CD4-positive, CD25-positive, alpha-beta regulatory T cell (primary cell): ENCODE measurements at places on chromosomes 7 and 10. TPM values are rescaled to one million over a fixed set of nuclear protein-coding genes. Genes with fewer than 3 reads are reported as not detected.

DNA sequence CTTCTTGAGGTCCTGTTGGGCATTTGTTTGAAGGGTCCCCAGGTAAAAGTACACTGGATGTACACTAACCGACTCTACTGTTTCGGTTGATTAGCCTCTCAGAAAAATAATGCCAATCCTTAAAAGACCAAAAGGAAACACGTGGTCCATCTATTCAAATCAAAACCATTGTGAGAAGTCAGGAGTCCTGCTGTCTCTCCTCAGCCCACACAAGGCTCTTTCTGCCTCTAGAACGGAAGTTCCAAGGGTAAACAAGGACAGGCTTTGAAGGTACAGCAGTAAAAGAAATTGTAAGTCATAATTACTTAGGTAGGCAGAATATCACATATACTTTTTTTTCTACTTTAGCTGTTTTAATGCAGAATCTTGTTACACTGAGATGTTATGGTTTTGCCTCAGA is 71.7 kb upstream of the TPK1 start:
- DNase-seq = peak; percentile 11

GRCh38 chr7:73894733-73895551 is 34.0 kb downstream of the TMEM270 start:
- no peak for DNase-seq

GRCh38 chr7:124781418-124781817 is 15.8 kb upstream of the GPR37 start:
- DNase-seq = no peak

RBM20 gene
- not detected for polyA plus RNA-seq

GRCh38 chr7:41730161-41730560 is 27.3 kb upstream of the INHBA start:
- no peak for DNase-seq

DNA sequence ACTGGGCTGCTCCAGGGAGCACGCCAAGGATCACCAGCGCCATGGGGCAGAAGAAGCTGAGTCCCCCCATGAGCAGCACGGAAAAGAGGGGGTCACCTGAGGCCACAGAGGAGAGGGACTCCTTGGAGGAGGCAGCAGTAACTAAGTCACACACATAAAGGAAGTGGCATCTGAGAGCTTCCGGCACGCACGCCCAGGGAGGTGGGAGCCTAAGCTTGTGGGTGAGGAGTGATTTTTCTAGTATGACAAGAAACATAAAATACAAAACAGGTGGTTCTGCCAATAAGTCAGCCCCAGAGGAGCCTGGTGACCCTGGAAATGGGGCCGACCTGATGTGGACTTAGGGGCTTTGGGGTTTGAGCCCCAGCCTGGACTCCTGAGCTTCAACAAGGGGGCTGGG is 60.8 kb downstream of the CARD11 start:
- peak; percentile 54 for DNase-seq

DNA sequence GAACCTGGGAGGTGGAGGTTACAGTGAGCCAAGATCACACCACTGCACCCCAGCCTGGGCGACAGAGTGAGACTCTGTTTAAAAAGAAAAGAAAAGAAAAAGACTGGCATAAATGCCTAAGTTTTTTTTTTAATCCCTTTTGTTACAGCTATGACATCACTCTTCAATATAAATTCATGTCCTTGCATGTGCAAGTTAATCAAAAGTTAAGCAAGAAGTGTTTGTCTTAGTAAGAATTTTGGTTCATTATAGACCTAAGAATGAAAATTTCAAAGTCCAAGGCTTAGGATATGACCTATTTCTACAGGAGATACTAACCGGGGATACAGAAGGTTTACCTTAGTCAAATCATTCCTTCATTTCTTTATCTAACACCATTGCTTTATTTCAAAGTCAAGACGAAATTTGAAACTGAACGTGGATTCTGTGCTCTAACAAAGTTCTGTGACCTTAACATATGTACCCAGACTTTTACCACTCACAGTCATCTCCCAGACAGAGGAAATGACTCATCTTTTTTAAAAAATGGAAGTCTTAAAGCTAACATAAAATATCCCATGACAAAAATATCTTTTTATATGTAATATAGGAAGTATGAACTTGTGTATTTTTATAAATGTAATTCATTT is 29.3 kb upstream of the ITGB8 start:
- DNase-seq = no peak

DNA sequence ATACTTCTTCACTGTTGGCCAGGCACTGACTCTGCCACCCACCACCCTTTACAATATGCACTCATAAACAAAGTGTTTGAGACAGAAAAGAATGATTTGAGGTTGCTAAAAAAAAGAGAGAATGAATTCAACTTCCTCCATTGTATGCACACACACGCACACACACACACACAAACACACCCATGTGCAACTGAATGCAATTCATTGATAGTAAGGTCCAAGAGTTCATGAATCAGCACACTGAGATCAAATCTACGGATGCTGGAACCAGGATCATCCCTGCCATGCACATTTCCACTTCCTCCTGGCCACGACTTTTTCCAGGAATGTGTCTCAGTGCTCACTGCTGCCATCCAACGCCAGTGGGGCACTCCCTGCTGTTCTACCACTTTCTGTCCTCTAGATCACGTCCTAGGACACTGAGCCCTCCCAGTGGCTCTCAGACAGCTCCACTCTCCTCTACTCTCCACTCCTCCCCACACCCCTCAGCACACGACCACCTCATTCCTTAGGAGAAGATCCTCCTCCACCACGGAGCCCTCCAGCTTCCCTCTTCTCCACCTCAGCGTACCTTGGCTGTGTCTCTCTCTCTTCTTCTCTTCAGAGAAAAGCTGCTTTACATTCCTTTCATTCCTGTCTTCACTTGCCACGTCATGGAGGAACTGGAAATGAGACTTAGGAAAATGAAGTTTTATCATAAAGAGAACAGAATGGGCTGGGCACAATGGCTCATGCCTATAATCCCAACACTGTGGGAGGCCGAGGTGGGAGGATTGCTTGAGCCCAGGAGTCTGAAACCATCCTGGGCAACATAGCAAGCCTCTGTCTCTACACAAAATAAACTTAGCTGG is 12.0 kb upstream of the TMEM213 start:
- DNase-seq = no peak

VPS37D gene
- polyA plus RNA-seq = 0.29 TPM

DNA sequence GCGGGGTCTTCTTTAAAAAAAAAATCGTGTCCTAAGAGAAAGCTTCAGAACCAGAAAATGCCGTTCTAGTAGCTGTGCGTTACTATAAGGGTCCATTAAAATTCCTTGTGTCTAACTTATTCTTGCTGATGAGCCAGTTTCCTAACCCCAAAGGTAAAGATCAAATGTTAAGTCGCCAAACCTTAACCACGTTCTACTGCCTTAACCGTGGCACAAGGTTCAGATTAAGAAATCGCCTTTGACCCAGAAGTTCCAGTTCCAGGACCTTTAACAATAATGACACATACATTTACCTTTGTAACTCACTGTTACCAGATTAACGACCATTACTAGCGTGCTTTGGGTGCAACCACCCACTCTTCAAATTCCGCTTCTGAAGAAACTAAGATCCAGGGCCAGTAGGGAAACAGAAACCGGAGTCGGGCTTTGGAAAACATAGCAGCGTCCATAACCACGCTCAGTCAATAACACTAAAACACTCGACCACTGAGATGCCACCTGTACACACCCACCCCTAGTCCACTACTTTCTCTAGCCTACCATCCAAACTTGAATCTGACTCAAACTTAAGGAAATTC is 620 bp downstream of the BET1 start:
- DNase-seq = no peak

ADIRF gene
- polyA plus RNA-seq = 0.42 TPM

ERVW-1 gene
- not detected for polyA plus RNA-seq

GPR37 gene
- not detected for polyA plus RNA-seq

GRCh38 chr7:37318541-37318940 is 130.1 kb downstream of the ELMO1 start:
- DNase-seq = no peak

DNA sequence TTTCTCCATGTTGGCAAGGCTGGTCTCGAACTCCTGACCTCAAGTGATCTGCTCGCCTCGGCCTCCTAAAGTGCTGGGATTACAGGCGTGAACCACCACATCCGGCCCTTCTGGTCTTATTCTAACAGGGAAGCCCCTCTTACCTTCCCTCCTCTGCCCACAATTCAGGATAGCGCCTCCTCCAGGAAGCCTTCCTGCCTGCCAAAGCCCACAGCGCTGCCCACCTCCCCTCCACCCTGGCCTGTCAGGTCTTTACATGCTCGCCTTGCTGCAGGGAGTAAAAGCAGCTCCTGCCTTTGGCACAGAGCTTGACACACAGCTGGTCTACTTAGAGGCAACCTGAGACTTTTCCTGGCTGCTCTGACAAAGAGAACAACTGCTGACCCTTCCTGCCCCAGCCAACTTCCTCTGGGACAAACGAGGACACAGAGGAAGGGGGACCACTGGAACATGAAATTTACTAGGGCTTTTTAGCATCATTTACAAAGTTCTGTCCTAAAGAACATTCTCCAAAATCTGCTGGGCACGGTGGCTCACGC is 13.2 kb downstream of the MLXIPL start:
- DNase-seq = no peak

STAG3 gene
- polyA plus RNA-seq = 4.0 TPM
